ENCODE measurements at places on chromosomes 2 and 18.

DNA sequence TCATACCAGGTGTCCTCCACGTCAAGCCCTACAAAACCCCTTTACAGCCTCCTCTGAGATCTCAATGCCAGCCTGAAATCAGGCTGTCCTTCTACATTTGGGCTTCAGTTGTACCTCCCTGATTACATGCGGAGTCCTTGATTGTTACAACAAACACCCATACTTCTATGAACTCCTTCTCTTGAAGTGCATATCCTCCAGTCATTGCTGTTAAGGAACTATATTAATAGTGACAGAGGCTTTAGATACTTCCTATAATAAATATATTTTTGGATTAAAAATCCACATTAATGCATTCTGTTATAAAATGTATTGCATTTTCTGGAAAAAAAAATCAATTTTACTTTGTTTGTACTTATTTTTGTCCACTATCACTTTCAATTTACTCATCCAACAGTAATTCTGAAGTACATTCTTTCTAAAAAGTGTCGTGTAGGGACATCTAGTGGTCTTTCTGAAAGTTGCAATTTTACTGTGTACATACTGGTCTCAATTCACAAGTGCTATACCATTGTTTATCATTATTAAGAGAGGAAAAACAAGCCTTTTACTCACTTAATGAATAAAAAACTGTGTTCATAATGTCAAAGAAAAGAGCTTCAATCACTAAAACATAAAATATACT, 316.4 kb downstream of the DSEL start:
- peak; percentile 39 for DNase-seq

- DNase-seq, result no peak
These were observed 103.0 kb downstream of the GPR39 start for GRCh38 chr2:132519566-132519965.

DNA sequence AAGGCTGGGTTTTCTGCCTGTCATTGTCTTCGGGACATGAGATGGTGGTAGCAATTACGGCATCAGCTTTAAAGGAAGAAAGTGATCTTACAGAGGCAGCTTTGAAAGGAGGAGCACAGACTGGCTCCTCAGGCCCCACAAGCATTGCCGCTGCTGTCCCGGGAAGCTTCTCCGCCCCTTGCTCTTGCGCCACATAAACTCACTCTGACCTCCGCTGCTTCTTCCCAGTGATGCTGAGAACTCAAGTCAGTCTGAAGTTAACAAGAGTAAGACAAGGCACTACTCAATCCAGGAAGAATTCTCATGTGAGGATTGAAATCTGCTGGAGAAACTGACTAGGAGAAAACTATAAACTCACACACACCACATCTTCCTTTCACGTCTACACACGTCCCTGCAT, 112.4 kb upstream of the RIOK3 start:
- no peak for DNase-seq

DNA sequence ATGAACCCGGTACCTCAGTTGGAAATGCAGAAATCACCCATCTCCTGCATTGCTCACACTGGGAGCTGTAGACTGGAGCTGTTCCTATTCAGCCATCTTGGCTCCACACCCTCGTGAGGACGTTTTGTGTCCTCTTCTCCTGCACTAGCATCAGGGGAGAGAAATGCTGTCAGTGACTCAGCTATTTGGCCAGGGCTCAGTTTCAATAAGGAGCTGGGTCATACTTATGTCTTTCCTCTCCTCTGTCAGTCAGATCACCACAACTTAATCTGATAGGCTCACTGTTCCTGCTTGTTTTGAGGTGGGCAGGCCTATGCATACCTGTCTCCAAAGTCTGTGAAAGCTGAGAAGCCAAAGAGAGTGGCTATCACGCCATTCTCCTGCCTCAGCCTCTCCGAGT, 921.2 kb downstream of the DCC start:
- DNase-seq, result no peak

- peak; percentile 59 for DNase-seq
These were observed 136.8 kb downstream of the NEDD4L start for GRCh38 chr18:58180738-58181353.

DNA sequence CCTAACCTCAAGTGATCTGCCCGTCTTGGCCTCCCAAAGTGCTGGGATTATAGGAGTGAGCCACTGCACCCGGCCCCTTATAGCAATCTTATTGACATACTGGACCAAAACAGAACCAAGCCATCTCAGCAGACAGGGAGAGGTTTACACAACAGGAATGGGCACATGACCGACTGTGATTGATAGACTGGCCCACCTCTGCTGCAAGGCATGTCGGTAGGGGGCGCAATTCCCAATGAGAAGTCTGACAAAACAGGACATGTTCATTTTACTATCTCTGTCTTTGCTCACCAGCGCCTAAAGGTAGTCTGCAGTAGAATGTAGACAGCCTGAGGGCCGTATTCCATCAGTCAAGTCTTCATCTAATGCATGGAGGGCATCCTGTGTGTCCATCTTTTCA, 2.0 kb downstream of the LYPD6B start:
- DNase-seq, result peak; percentile 39

DNA sequence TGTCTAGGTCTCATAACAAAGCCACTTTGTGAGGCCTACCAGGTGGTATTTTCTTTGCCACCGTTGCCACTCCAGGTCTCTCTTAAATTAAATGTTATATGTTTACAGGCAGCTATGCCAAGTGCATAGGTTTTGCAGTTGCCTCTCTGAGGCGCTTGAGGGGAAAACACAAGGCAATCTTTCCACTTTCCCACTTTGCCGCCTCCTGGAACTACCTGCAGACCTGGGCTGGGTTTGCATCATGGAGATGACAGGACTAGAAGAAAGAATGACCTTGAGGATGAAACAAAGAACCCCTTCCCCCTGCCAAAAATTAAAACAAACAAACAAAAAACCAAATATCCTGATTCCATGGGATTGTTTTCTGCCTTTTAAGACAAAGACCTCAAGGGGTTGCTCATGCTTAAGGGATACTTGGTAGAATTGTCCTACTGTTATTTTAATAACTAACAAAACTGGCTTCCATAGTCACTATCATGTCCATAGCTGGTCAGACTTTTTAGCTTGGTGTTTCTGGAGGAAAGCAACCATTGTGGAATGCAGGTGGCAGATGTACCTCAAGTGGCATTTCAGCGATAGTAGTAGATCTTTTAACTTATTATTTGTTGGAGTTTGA, 159.9 kb downstream of the PRPF40A start:
- DNase-seq, result no peak

DNA sequence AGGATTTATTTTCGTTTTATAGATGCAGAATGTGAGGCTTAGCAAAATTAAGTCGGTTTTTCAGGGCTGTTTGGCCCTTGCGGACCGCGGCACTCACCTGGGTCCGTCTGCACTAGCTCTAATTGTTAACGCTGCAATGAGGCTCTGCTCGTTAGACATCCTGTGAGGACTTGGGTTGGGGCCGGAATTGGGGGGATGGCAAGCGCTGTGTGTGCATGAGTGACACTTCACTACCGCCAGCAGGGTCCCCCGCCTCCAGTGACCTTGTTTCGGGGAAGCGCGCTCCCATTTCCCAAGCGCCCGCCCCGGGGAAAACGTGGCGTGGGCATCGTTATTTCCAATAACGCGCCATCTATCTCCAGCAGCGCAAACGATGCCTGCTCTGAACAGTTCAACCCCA, 54.2 kb downstream of the KCNG2 start:
- no peak for DNase-seq
